SIG-M5 (cell line): ENCODE measurements at places on chromosomes 6 and 20.

DNA sequence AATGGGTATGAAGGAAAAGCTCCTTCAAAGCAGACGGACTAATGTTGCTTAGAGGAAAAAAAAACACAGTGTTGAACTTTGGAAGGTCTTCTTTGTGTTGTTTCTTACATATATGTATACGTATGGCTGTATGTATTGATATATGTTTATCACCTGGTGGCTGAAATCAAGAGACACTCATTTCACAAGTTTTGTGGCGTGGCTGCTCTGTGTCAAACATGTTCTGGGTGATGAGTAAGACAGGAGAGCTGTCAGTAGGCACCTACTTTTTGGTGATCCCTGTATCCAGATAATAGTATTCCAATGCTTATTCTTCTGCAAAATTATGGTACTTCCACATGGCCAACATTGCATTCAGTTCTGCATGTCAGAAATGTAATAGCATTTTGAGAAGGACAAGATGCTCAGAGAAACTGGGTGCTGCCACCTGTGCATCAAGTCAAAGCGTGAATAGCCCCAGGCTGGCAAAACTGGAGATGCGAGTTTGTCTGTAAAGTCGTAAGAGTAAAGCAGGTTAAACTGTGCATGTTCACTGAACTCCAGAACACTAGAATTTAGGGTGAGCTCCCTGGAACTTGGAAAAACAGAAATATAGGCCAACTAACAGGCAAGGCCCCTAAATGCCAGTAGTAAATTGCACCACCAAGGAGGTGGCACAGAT is 67.9 kb downstream of the ARMC2 start:
- DNase-seq = no peak

DNA sequence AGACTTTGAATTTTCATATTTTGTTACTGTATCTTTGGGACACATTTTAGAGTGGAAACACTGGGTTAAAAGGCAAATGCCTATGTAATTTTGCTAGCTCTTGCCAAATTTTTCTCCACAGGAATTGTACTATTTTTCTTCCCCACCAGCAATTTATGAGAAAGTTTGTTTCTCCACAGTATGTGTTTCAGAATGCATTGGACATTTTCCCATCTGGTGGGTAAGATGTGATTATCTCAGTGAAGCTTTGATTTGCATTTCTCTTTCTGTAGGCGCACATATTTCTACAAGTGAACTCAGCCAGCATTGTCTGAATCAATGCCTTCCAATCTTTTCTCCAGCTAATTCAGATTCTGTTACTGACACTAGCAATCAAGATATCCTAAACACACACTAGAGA is 157.8 kb downstream of the RCAN2 start:
- DNase-seq = no peak

- no peak for DNase-seq
Observed at GRCh38 chr6:88825856-88826255, 137.6 kb downstream of the RNGTT start.

DNA sequence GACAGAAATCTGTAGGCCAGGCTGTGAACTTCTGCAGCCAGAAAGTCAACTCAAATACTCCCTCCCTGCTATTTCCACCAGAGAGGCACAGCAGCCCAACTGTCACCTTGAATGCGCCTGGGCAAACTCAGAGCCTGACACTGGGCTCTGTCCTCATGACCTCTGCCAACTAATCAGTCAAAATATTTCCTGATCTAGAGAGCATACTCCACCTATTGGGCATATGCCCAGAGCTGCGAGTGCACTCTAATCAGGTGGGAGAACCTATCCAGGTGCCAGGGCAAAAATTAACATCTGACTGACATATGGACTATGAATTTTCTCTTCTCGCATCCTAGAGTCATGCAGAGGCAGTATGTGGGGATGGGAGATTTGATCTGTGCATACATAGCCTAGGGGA is 406.3 kb upstream of the RUNX2 start:
- no peak for DNase-seq

GRCh38 chr6:139722530-139722929 is 348.1 kb upstream of the CITED2 start:
- DNase-seq = no peak

DNA sequence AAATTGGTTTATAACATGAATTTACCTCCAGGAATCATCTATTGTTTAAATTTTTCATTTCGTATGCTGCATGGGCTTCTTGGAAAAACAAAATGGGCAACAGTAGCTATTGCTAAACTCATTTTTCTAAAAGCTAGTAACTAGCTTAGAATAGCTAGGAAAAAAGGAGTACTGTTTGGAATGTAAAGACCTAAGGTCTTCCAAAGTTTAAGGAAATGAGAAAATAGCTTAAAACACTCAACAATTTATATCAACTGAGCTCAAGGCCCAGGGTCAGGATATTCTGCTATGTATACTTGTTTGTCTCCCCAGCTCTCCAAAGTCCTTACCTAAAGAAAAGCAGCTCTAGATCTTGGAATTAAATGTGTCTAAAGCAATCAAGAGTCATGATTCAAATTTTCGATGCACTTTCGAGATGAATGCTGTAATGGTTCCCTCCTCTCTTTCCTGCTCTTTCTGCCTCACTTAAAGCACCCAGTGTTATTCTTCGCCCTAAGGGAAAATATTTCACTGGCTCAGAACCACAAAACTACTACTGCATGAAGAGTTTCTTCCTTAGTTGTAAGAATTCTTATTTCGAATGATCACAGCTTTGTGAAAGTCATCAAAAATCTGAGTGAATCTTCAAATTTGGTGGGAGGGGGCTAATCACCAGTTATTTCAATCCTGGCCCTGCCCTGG is 41.6 kb downstream of the LYRM4 start:
- no peak for DNase-seq

- DNase-seq = no peak
Observed at GRCh38 chr6:17967668-17968518, 19.5 kb downstream of the KIF13A start.

DNA sequence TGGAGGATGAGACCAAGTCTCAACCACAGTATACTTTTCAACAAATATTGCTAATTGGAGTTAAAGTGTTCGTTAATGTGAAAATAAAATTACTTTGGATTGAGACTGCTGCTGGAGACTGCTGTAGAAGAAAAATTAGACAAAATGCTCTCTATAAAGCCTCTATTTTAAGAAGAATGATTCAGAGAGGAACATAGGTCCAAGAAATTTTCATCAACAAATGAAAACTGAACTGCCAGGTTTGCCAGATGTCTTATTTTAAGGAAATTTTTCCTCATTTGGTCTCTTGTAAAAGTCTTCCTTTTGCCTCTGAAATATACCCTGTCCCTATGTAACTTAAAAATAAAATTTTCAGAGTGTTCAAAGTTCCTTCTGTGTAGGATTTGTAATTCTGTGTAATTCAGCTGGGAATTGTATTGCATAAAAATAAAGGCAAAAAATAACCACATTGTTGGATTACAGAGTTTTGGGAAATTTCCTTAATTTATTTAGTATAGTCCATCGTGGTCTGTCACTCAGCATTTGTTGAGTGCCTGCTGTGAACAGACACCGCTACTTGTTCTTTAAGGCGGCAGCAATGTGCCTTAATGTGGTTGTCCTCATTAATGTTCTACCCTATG is 27.4 kb downstream of the ANKS1A start:
- no peak for DNase-seq

DNA sequence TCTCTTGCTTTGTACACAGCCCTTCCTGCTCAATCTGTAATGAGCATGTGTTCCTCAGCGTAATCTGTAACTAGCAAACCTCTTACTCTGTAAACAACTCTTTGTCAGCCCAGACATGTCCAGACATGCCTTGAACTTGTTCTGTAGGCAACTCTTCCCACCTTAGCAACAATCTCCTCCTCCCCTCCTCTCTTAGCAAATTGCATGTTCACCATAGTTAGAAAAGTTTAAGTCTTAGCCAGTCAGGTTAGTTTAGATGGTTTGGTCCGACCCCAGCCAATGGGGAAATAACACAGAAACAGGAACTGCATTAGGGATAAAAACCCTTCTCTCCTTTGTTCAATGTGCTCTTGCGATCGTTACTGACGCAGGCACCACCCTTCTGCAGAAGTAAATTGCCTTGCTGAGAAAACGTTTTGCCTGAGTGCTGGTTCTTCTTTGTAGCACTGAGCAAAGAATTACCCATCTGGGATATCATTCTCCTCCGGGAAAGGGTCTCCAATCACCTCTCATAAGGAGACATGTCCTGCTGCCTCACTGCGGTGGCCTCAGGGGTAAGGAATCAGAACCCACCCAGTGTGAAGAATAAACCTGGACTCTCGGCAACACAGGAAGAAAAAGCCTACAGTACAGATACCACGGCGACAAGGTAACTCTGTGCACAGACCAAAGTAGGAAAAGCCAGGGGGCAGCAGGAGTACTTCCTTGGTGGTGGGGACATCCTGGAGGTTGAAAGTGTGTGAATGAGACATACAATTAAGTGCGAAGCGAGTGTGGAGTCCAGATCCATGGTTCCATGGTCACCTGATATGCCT is 26.2 kb downstream of the PLN start:
- DNase-seq = no peak

GRCh38 chr6:108561742-108562502 is 1.2 kb downstream of the FOXO3 start:
- no peak for DNase-seq

GRCh38 chr6:154371281-154371680 is 14.7 kb upstream of the IPCEF1 start:
- DNase-seq = no peak

GRCh38 chr6:105568142-105568541 is 165.3 kb upstream of the PREP start:
- DNase-seq = no peak

- no peak for DNase-seq
Observed at GRCh38 chr6:142943711-142944123, 1.3 kb downstream of the HIVEP2 start.

- no peak for DNase-seq
Observed at GRCh38 chr6:3322366-3322890, 63.7 kb downstream of the PSMG4 start.

DNA sequence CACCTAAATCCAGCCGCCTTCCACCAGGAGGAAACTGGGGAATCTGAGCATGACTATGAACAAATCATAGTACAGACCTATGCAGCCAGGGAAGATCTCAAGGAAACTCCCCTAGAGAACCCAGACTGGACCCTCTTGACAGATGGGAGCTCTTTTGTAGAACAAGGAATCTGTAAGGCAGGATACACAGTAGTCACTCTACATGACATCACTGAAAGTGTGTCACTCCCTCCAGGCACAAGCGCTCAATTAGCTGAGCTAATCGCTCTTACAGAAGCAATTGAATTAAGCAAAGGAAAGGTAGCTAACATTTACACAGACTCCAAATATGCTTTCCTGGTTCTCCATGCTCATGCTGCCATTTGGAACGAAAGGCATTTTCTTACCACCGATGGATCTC is 36.8 kb downstream of the PLN start:
- no peak for DNase-seq

DNA sequence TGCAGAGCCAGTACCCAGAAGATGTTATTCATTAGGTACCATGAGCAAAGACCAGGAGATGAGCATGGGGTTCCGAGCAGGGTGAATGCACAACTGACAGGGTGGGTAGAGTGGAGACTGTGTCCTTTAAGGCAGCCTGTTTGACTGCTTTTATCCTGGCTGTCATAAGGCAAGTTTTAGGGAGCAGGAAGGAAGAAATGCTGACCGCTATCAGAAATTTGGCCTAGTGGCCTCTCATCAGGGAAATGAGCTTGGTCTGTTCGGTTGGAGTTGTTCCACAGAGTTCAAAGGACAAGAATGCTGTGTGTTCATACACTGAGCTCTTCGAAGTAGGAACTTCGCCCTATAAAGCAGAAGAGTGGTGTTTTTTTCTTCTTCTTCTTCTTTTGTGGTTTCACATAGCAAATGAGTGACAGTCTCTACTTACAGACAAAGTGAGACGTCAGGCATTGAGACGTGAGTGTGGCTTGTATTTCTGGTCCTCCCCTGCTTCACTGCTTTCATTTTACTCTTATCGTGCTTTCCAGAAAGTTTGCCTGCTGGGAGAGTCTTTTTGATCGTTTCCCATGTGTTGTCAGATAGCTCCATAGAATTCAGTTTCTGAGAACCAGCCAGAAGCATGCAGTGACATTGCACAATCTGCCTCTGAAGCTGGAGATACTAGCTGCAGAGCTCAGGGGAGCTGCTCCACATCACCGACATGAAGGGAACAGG is at the start of gene CASS4:
CASS4 (plus strand) TSS at position 502 of the 714 bp plus-strand sequence; CDS start at position 701, 199 bp downstream.
- peak; percentile 59 for DNase-seq

DNA sequence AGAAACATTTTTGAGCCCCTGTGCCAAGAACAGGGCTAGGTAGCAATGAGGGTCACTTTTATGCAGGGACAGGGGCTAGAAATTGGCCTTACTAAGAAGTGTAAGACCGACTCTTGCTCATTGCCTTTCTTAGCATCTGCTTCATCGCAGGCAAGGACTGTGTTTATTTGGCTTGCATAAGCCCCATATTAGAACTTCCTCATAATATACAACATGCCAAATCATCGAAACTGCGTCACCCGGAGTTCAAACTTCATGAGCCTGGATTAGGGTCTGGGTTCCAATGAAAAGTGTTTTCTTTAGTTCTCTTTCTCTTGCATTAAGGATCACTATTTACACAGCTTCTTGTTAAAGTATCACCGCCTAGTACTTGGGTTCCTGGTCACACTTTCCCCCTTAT is 977 bp upstream of the SMAP1 start:
- no peak for DNase-seq

GRCh38 chr6:21230536-21230935 is 363.0 kb upstream of the SOX4 start:
- no peak for DNase-seq

- peak; percentile 33 for DNase-seq
Observed at GRCh38 chr20:8527998-8528723, 396.1 kb downstream of the PLCB1 start.
